Esophagus squamous epithelium (tissue), 5 donors: ENCODE measurements at places on chromosomes 12 and 14. TPM values are rescaled to one million over a fixed set of nuclear protein-coding genes. Genes with fewer than 3 reads are reported as not detected.

GRCh38 chr14:102541771-102542170 is 32.2 kb upstream of the ANKRD9 start:
- DNase-seq, result no peak

DNA sequence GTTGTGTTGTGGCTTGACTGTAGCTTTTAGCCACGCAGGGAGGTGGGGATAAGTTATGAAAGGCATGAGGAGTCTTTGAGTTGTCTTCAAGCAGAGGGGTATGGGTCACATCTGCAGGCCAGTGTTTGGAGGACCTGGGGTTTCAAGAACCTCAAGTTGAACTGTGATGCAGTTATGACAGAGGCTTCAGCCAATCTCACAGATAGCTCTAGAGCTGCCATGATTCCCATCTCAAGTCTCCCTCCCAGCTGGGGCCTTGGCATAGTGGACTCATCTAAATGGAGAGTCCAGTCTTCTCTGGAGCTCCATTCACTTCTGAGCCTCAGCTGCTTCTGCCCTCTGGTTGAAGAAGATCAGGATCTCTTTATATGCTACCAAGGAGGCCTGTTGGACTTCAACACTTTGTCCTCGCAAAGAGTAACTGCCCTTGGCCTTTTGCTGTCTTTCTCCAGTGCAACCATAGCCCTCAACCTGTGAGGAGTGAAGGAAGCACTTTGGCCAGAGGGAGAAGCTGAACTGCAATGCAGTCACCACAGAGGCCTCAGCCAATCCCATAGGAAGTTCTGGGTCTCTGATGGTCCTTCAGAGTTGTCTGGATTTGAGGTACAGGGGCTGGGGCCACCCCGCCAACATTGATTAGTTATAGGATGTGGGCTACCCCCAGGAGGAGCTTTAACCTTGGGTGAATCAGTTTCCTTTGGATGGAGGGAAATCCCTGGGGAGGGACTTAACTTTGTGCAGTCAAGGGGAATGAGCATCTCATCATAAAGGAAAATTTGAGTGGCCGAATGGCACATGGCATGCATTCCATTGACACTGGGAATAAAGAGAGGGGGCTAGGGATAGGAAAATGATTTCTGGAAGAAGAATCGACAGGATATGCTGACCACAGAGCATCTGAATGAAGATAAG is 230.5 kb downstream of the PCNX1 start:
- DNase-seq, result no peak

FZD10 gene
- 7.2 TPM for total RNA-seq

GRCh38 chr12:153080-153746 is 60.7 kb downstream of the SLC6A12 start:
- no peak for DNase-seq

CD4 gene
- 1.2 TPM for total RNA-seq
